Amniotic epithelial cell (primary cell): ENCODE measurements at places on chromosomes 5 and 9.

- DNase-seq, result no peak
Observed at GRCh38 chr5:6472792-6473191, 24.1 kb downstream of the UBE2QL1 start.

GRCh38 chr9:124365036-124365435 lies 50.2 kb downstream of the PSMB7 start:
- DNase-seq, result no peak

DNA sequence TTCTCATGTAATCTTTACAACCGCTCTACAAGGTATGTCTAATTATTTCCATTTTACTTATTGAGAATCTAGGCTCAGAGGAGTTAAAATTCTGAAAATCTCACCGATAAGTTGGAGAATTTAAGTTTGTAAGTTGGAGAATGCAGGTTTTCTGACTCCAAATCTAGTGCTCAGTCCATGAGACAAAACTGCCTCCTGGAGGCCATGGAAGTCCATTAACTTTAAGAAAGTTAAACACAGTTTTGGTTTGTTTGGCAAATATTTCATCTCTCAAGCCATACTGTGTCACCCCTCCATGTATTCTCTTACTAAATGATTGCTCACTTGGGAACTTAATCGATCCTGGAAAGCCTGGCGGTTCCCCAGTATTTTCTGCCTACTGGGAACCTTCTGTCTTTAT lies 52.6 kb downstream of the INIP start:
- DNase-seq, result peak; percentile 22

GRCh38 chr5:113169720-113170119 lies 193.1 kb downstream of the DCP2 start:
- peak; percentile 67 for DNase-seq

GRCh38 chr5:178986326-178986960 lies 8.7 kb downstream of the GRM6 start:
- no peak for DNase-seq

GRCh38 chr5:14914623-14915260 lies 43.2 kb upstream of the ANKH start:
- peak; percentile 64 for DNase-seq

GRCh38 chr5:103391659-103392058 lies 133.1 kb downstream of the MACIR start:
- no peak for DNase-seq

DNA sequence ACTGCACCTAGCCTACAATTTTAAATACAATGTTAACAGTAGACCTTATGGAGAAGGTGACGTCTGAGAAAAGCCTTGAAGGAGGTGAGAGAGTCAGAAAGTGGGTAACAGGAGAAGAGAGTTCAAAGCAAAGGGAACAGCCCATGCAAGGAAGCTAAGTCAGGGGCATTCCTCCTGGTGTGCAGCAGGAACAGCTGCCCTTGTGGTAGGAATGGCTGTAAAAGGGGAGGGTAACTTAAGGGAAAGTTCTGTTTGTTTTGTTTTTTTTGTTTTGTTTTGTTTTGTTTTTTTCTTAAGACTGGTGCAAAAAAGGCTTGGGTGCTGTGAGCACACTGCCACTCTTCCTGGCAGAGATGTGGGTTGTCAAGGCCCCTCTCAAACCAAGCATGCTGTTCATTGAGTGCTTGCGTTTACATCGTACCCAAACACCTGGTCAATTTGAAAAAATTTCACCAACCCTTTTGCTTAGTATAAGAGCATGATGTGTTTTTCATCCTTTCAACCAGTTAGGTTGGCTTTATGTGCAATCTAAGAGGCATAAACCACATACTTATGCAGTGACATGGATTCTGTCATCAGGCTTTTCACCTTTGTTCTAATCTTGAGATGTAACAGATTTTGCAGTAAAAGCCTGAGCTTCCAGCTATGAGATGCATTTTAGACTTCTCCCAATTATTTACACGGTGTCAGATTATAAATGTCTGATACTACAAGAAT lies 279.7 kb downstream of the GLIS3 start:
- DNase-seq, result peak; percentile 50

- no peak for DNase-seq
Observed at GRCh38 chr9:13166996-13167395, 112.5 kb downstream of the MPDZ start.

- DNase-seq, result no peak
Observed at GRCh38 chr5:158952951-158953350, 146.8 kb downstream of the EBF1 start.

- DNase-seq, result no peak
Observed at GRCh38 chr9:111158363-111158762, 120.1 kb upstream of the LPAR1 start.

- no peak for DNase-seq
Observed at GRCh38 chr9:101467690-101468089, 32.1 kb upstream of the ALDOB start.

DNA sequence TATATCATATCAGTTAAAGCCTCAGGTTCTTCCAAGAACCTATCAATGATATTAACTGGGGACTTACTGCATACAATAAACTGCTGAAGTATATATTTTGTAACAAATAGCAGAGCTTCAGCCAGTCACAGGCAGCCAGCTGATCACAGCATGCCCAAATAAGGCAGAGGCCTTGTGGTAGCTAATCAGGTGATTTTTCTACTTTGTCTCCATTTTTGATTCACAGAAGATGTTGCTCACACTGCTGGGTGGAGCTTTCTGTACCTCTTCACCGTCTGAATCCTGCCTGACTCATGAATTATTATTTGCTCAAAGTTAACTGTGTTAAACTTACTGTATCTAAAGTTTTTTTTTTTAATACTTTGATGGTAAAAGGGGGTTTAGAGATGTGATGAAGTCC lies 357.4 kb downstream of the PSAT1 start:
- no peak for DNase-seq

DNA sequence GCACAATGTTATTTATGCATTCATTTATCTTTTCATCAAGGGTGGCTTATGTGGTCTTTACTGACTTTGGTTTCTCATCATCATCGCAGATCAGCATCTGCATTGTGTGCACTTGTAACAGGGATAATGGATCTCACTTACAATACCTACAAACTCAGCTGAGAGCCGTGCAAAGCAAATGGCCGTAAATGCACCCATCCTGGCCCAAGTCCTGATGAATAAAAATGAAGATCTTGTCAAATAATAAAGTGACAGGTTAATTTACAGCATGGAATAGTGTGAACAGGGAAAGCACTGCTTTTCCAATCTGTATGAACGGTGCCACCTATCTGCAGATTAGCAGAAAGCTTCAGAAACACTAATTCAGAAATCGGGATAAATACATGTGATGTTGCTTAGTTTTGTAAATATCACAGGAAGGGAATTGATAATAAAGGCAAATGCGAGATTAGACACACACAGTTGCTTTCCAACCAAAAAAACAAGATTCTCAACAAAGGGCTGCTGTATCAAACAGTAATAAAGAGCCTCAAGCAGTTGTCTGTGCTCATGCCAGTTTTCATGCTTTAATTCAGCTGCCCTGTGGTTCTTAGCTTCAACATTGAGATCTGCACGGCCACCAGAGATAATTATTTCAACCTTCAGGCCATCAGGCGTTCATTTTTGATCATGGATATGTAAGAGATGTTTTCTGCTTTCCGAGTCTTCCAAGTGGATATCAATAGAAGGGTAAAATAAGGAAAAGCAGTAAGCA lies 153.4 kb upstream of the POU5F2 start:
- DNase-seq, result peak; percentile 17

- DNase-seq, result no peak
Observed at GRCh38 chr5:179766726-179767455, 26.9 kb upstream of the LTC4S start.

GRCh38 chr9:103991698-103992097 lies 102.4 kb upstream of the SMC2 start:
- DNase-seq, result peak; percentile 3

DNA sequence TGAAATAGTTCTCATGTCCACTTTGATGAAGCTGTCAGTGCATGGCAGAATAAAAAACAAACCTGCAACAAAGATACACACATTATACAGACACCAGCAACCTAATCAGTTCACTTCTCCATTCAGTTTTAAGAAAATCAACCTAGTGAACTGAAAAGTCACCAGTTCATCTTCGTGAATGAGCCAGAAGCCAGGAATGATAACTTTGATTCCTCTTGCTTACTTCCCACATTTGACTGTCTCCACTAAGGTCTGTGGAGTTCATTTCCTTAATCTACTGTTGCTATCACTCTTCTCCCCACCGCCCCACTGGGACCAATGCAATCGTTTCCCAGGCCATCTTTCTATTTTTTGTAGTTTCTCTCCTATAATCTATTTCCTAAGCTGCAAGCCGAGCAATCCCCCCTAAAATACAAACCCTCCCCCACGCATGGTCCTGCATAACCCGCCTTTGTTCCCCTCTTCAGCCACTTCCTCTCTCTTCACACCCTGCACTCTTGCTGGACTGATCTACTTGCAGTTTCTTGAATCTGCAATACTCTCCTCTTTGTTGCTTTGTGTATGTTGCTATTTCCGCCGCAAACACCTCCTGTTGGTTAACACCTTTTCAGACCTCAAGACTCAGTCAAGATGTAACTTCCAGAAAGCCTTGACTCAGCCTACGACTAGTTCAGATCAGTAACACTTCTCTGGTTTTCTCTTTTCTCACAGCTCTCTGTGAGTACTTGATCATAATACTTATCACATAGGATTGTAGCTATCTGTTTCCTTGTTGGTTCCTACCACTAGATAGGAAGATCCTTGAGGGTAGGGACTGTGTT lies 16.6 kb downstream of the STOM start:
- no peak for DNase-seq

GRCh38 chr9:136545965-136546696 lies at the start of gene NOTCH1:
Gene NOTCH1, minus strand, starts transcription at chr9:136546048. Its CDS starts 262 bp downstream, at chr9:136545786.
- DNase-seq, result peak; percentile 81

- no peak for DNase-seq
Observed at GRCh38 chr5:1782385-1783215, 17.0 kb downstream of the MRPL36 start.

DNA sequence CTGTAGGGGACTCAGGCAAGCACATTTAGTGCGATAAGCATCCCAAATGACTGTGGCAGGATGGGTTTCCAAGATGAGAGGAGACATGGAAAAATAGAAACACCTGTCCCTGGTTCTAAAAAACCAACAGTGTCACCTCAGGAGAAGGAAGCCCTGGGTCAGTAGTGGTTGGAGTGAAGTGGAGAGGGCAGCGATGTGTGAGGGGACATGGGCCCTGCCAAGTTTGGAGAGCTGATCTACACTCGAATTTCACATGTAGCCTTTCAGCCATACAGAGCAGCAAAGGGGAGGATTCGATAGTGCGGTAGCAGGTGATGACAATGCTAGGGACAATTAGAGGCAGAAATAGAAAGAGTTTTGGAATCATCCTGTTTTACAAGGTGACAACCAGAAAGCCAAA lies 32.6 kb upstream of the LHX2 start:
- DNase-seq, result no peak

DNA sequence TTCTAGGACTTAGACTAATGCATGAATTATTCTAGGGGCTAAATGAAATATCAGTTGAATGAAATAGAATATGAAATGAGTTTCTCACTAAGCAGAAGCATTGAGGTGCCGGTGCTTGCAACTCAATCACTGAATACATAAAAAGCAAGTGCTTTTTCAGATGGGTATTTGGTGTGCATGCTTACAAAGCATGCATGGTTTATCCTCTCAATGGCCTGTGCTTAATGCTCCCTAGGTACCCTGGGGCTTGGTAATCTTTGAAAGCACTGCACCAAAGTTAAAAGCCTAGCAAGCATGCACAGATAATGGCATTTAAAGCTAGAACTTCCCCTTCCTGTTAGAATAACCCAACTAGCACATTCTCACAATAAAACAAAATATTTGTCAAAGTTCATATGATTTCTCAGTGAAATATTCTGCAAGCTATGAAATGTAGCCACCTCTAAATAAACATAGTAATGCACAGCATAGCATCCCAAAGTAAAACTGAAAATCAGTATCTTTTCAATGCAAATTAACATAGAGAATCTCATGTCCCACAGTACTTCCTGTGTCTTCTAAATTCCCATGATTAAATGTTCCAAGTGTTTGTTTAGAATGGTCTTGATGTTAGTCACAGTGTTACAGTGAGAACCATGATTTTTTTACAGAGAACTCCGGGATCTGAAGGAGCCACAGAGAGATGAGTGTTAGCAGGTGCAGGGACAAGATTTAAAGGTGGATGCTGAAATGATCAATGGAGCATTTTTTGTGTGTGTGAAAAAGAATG lies 143.4 kb upstream of the CDH6 start:
- peak; percentile 2 for DNase-seq

- DNase-seq, result peak; percentile 76
Observed at GRCh38 chr9:32384364-32385151, at the start of gene ACO1. Gene ACO1, plus strand, starts transcription at chr9:32384643. Its CDS starts 20,864 bp downstream, at chr9:32405507.

- peak; percentile 97 for DNase-seq
Observed at GRCh38 chr9:116336133-116336862, 182.7 kb downstream of the PAPPA start.

GRCh38 chr5:73564018-73564417 lies 1.4 kb downstream of the ANKRA2 start:
- DNase-seq, result peak; percentile 20

GRCh38 chr9:128026773-128027541 lies 40.2 kb downstream of the NAIF1 start:
- DNase-seq, result peak; percentile 76

DNA sequence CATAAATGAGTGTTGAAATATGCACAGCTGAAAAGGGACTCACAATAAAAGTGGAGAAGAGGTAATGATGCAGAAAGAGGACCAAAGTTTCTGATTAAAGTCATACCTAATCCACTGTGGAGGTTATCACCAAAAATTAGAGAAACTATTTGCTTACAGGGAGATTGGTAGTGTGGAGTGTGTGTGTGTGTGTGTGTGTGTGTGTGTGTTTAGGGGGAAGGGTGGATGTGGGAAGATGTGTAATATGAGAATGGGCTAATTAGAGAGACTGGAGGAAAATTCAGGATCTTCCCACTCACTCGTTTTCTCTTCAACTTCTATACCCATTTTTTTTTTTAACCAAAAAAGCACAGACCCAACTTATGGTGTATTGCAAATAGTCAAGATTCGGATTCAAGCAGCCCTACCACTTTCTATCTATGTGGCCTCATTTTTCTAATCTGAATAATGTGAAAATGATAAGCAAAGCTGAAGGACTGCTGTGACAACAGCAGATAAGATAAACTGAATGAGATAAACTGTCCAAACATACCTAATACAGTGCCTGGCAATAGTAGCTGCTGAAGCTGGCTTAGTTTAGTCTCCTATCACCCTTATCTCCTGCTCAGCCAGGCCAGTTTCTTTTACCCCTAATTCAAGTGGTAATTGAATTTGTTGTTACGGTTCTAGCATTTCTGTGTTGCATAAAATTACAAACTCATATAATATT lies 501.1 kb downstream of the KDM4C start:
- DNase-seq, result no peak
